ENCODE measurements at places on chromosomes 7 and 10. TPM values are rescaled to one million over a fixed set of nuclear protein-coding genes. Genes with fewer than 3 reads are reported as not detected.

DNA sequence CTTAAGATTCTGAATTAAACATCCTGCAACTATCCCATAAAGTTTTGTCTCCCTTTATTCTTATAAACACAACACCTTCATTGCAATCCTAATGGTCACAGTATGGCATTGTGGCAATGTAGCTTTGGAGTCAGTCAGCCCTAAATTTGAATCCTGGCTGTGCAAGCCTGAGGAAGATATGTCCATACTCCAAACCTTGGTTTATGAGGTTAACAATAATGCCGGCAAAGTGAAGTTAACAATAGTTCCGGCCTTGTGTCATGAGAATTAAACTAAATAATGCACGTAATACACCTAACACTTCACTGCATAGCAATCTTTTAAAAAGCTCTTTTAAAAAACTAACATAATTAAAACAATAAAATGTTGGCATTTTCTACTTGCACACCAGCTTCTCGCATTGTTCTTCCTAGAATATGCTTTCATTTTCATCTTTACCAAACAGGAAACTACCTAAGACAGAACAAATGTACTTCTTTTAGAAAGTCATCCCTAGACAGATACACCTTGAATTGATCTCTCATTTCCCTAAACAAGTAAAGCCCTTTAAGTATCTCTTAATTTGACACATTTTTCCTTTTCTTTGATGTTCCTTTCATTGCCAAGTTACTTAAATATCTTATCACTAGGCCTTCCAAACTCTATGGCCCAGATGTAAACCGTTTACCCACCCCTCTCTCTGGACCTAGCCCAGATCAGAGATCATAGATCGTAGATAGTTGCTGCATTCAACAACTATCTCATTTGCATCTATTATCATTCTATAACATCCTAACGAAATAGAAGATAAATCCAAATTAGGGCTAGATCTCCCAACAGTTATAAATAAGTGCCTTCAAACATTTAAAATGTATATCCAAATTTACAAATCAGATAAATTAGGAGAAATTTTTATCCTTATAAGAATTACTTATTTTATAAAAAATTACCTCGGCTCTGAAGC lies 66.7 kb downstream of the CREB3L2 start:
- DNase-seq: no peak

Gene PNLIPRP1
- not detected for total RNA-seq

DNA sequence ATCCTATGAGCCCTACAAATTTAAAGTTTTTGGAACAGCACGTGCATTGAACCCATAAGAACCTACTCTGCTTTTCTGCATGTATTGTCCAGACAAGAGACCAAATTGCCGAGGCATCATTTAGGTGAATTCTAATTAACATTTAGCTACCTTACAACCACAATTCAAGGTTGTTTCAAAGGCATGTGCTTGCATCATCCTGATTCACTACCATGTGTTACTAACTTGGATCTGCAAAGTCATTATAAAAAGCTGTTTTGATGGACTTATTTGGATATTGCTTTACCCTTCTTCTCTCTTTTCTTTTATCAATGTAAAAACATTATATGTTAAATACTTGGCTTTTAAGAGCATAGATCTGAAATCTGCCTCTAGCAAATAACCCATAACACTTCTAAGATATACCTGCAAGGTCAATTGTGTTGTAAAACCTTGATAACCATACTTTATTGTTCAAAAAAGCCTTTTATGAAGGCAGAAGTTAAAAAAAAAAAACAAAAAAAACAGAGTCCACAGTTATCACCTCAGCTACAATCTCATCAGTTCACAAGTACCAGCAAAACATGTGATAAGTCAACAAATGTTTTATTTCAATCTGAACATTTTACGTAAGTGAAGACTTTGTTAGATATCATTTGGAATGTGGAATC lies 51.9 kb downstream of the CFTR start:
- no peak for DNase-seq

GRCh38 chr10:11382187-11382586 lies 229.3 kb downstream of the USP6NL start:
- no peak for DNase-seq

- no peak for DNase-seq
These were observed 104.6 kb downstream of the HECW1 start for GRCh38 chr7:43217055-43217454.

GRCh38 chr7:618539-619367 lies 99.1 kb upstream of the PDGFA start:
- DNase-seq: peak; percentile 70

Gene PTPRN2
- total RNA-seq: 1.1 TPM

DNA sequence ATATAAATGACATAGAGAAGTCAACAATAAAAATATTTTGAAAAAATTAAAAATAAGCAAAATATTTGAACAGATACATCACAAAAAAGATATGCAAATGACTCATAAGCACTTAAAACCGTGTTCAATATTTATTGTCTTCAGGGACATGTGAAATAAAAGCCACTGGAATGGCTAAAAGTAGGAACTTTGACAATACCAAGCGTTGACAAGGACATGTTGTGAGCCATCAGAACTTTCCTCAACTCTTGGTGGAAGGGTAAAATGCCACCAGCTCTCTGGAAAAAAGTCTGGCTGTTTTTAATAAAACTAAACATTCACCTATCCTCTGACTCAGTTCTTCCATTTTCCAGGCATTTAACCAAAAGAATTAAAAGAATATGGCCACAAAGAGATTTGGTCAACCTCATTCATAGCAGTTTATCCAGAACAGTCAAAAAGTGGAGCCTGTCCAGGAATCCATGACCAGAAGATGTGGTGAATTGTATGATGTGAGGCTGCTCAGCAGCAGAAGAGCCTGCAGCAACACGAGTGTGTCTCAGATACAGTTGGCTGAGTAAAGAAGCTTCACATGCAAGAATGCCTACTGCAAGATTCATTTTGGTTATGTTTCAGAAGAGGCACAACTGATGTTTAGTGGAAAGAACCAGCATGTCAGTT lies 7.1 kb upstream of the KLF6 start:
- DNase-seq: no peak

DNA sequence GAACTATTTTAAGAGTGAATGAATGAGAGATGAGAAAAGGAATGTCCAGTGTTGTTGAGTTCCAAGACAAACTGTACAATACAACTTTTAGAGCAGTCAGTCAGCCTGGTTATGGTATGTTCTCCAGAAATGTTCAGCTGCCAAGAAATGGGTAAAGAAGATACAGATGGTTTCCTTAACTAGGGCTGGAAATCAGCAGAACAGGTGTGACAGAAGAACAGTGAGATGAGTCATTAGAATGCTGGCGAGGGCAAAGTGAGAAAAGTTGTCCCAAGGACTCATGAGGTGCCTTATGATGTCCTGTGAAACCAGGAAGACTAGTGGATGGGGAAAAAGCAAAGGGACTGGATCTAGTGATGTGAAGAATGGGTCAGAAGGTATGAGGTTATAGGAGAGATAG lies 20.8 kb upstream of the SEPTIN7 start:
- DNase-seq: no peak

- no peak for DNase-seq
These were observed 384.2 kb upstream of the LRGUK start for GRCh38 chr7:133742709-133743538.

GRCh38 chr10:131803860-131804425 lies 96.9 kb upstream of the PPP2R2D start:
- no peak for DNase-seq

GRCh38 chr7:9978106-9979064 lies 995.3 kb upstream of the PHF14 start:
- DNase-seq: no peak

DNA sequence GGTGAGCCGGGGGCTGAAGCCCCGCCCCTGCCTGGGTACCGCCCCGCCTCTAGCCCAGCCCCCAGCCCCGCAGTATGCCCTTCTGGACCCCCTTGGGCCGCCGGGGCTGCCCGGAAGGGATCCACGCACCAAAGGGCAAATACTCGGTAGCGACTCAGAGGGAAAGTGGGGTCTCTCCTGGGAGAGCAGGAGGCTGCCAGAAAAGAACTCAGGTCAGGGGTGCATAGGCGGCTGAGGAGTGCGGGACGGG lies 796 bp downstream of the FBXL15 start:
- no peak for DNase-seq

- no peak for DNase-seq
These were observed 48.6 kb upstream of the KIF5B start for GRCh38 chr10:32104622-32105509.

Gene ACSL5
- total RNA-seq: 39.7 TPM

GRCh38 chr7:29207162-29207801 lies 12.7 kb downstream of the CHN2 start:
- no peak for DNase-seq

GRCh38 chr10:106308284-106308683 lies 856.2 kb downstream of the SORCS1 start:
- DNase-seq: no peak

DNA sequence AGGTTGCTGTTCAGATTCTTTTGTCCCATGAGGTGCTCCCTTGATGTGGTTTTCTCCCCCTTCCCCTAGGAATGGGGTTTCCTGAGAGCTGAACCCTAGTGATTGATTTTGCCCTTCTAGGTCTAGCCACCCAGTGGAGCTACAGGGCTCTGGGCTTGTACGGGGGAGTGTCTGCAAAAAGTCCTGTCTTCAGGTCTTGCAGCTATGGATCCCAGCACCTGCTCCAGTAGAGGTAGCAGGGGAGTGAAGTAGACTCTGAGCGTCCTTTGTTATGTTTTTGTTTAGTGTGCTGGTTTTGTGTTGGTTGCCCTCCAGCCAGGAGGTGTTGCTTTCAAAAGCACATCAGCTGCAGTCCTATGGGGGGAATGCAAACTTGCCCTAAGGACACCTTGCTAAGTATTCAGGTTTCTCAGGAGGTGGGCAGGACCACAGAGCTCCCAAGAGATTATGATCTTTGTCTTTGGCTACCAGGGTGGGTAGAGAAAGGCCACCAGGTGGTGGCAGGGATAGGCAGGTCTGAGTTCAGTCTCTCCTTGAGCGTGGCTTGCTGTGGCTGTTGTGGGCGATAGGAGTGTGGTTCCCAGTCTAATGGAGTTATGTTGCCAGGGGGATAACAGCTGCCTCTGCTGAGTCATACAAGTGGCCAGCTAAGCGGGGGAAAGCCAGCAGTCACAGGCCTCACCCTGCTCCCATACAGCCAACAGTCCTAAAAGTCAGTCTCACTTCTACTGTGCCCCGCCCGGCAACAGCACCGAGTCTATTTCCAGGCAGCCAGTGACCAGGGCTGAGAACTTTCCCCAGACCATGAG lies 92.4 kb upstream of the JCAD start:
- DNase-seq: no peak

- DNase-seq: no peak
These were observed 6.2 kb upstream of the BTBD16 start for GRCh38 chr10:122264931-122265330.

DNA sequence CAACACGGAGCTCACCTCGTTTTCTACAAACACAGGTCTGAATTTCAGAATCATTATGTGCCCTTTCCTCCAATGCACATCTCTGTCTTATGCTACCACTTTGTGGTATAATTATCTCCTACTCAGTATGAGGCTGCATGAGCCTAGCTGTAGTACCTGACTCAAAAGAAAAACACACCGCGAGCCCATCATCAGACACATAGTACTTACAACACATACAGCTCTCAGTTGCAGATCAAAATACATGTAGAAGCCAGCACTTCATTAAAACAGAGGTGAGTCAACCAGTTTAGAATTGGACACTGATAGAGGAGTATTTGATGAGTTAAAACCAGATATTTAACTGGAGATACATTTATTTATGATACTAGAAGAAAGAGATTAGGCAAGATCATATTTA lies 1.4 kb upstream of the RTKN2 start:
- no peak for DNase-seq

GRCh38 chr10:86798611-86799010 lies 42.2 kb downstream of the BMPR1A start:
- DNase-seq: no peak

Gene DENND2A
- not detected for total RNA-seq

DNA sequence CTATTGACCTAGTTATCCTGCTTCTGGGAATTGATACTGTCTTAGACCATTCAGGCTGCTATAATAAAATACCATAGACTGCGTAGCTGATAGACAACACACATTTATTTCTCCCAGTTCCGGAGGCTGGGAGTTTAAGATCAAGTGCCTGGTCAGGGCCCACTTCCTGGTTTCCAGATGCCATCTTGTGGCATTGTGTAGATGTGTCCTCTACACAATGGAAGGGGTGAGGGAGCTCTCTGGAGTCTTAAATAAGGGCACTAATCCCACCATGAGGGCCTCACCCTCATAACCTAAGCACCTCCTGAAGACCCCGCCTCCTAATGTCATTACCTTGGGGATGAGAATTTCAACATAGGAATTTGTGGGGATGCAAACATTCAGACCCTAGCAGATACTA lies 62.4 kb downstream of the SLC35B4 start:
- no peak for DNase-seq

DNA sequence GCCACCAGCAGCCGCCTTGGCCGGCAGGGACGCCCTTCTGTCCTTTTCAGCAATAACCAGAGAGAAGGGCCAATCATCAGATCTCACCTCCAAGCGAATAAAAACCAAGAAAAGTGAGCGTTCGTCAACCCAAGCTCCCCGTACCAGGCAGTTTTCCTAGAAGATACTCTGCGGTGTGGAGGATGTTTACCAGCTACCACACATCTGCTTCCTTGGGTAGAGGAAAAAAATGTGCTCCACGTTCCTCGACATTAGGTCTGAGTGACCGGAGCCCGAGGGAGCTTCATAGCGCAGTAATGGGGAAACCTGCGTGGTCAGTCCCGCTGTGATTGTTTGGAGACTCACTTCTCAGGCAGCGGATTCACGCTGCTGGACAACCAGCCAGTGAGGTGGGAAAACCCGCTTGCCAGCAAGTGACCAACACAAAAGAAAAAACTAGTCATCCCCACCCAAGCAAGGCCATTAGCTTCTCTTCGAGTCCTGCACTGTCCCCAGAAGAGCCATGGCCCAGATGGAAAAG lies 73.0 kb downstream of the ZRANB1 start:
- DNase-seq: no peak

Gene SRGN
- total RNA-seq: 1,340 TPM

Gene CALHM3
- not detected for total RNA-seq

- DNase-seq: no peak
These were observed 1014.7 kb downstream of the NRG3 start for GRCh38 chr10:82889728-82890127.

DNA sequence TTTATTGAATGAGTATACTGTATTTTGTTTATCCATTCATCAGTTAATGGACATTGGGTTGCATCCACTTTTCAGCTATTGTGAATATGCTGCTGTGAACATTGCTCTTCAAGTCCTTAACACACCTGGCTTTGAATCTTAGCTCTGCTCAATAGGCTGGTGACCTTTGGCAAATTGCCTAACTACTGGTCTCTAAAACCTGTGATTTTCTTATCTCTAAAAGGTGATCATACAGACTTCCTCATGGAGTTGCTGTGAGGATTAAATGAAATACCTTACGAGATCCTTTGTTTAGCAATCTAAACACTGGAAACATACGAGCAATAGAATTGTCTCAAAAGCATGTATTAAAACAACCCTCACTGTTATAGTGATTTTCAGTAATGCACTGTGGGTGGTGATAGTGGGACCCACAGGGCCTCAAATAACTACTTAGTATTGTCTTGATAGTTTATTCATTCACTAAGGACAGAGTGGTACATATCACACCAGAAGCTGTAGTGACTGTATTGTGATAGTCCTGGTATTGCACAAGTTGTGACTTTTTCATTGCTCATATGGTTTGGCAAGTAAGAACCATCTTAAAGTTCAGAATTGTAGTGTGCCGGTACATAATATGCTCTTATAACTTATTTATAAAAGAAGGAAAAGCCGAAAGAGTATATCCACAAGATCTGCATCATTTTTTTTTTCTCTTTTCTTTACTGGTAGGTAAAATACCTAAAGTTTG lies 257.6 kb downstream of the EXOC4 start:
- no peak for DNase-seq

Gene HHEX
- 0.46 TPM for total RNA-seq
